ENCODE measurements at places on chromosomes 1 and 21.

DNA sequence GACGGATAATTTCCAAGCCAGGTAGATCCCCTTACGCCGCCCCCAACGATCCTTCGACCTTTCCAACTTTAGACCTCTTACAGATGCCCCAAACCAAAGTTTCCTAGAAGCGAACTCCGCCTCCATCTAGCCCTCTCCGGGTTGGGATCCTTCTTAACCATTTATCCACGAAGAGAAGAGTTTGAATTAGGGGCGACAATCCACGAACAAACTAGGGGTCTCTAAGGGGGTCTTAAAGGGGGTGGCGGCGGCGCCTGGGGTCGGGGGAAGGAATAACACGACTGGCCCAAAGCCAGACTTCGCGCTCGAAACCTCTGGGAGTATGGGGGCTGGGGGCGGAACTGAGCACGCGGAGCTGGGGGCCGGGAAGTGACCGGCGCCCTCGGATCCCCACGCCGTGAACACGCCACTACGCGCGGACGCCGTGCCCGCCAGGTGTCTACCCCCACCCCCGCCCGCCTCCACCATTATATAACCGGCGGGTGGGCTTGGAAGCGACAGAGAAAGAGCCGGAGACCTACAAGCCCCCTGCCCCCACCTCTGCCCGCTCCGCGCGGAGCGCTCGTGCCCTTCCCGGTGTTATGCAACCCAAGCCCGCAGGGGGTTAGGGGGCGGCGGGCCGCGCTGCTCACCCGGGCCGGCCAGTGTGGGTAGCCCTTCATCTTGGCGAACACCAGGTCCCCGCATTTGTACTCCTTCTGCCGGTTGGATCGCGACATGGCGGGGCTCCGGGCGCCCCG lies 594 bp downstream of the HDGF start:
- DNase-seq = peak; percentile 63

DNA sequence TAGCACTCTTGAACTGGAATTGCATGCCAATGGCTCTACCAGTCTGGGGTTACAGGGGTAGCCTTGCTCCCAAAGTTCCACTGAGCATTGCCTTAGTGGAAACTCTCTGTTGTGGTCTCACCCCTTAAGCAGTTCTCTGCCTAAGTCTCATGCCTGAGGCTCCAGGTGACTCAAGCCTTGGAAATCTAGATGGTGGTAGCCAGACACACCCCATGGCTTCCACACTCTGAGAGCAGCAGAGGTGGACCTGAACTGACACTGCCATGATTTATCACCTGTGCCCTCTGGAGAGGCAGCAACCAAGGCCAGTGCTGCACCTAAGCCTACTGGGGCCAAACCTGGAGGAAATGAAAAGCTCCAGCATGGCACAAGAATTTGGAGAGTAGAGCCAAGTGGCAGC lies 285.7 kb upstream of the PKN2 start:
- no peak for DNase-seq

GRCh38 chr1:32991386-32991785 lies 26.8 kb upstream of the RNF19B start:
- DNase-seq = no peak

GRCh38 chr1:232486454-232487207 lies 143.3 kb downstream of the SIPA1L2 start:
- no peak for DNase-seq

- peak; percentile 39 for DNase-seq
These were observed 1.5 kb downstream of the HIPK1 start for GRCh38 chr1:113930499-113931161.

DNA sequence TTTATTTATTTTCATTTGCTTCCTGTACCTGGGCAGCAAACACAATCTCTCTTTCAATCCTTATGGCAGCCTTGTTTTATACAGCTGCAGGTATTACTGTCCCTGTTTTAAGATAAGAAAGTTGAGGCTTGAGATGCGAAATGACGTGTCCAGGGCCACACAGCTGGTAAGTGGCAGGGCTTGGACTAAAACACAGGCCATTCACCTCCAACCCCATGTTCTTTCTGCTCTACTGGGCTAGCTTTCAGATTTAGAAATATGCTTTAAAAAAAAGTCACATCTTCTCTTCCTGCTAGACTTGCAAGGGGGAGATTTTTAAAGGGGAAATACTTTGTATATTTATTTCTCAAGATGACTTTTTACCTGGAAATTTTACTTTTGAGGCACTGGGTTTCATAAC lies 62.8 kb downstream of the CNST start:
- no peak for DNase-seq

GRCh38 chr1:183885142-183885735 lies 80.3 kb downstream of the RGL1 start:
- DNase-seq = no peak

DNA sequence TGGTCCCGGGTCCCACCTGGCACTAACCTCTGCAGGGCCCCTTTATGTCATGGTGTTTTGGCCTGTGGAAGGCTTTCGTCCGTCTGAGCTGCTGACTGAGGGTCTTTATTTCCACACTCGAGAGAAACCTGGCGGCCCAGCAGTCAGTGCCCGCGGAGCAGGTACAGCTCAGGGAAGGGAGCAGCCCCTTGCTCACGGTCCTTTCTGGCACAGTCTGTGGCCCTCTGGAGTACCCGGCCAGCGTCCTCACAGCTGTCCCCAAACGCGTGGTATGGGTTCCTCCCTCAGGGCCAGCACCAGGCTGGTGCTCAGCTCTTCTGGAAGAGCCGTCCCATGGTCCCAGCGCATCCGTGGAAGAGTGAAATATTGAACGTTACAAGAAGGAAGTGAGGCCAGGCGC lies 24.3 kb downstream of the SKI start:
- DNase-seq = no peak

DNA sequence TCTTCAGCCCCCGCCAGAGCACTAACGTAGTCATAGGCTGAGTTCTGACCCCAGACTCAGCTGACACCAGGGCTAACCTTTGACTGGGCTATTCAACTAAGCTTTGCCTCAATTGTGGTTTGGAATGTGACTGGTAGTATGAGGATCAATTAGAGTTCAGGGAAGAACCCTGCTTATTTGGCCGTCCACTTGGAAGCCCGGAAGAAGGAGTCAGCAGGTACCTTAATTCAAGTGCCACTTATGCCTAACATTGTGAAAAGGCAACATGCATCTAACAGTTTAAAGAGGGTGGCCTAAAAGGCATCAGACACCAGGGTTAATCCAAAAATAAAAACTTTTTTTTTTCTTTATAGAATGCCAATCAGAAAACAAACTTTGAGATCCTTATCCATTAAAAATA lies 92.3 kb downstream of the BEND5 start:
- no peak for DNase-seq

DNA sequence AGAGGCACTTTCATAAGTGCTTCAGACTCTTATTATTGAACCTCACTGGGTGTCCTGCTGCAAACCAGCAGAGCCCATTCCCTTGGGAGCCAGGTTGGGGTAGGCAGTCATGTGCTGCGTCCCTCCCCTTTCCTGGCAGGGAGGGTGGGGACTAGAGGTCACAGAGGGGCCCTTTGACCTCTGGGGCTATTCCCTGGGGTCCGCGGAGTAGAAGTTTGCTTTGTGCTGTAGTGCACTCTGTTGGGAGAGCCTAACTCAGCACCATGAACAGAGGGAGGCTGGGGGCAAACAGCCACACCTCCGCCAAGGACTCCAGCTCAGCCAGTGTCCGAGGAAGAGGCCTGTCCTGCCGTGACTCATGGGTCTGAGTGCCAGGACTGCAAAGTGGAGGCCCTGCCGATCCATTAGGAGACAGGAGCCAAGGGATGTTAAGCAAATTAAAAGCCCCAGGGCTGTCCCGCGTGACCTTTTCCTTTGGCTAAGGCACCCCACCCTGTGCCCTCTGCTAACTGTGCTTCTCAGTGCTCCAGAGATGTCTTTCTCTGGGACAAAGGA lies 3.0 kb upstream of the IGSF21 start:
- DNase-seq = peak; percentile 48

GRCh38 chr21:31329456-31330143 lies 14.5 kb downstream of the TIAM1 start:
- no peak for DNase-seq

DNA sequence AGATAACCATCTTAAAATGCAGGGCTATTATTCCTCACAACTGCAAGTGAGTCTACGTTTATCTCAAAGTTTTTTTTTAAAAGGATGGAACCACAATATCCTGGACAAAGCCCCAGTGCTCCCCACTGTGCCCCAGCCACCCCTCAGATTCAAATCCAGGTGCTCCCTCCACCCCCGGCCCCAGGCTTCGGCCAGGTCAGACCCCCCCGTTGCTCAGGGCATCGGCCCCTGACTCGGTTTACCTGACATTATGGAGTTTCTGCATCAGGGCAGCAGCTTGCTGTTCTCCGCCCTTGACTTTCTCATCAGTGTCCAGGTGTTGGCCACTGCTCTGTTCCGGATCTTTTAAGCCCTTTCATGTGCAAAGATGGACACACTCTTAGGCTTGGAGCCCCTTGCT lies 72.9 kb downstream of the SCCPDH start:
- DNase-seq = no peak

- DNase-seq = no peak
These were observed 44.2 kb upstream of the NEGR1 start for GRCh38 chr1:72326494-72326893.

DNA sequence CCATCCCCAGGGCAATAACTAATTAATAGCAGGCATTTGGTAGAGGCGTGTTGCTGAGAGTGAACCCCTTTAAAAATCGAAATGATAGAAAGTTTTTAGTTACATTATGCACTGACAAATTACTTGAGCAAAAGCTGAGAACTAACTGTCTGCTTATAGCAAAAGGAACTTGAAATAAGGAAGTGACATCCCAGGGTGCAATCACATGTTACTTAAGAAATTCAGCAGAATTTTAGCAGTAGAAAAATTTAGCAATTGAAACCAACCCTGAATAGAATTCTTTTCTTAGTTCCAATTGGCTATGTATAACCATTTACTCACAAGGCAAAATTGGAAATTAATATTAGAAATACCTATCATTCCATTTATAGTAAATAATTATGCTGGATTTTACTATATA lies 139.5 kb upstream of the SAMSN1 start:
- no peak for DNase-seq

DNA sequence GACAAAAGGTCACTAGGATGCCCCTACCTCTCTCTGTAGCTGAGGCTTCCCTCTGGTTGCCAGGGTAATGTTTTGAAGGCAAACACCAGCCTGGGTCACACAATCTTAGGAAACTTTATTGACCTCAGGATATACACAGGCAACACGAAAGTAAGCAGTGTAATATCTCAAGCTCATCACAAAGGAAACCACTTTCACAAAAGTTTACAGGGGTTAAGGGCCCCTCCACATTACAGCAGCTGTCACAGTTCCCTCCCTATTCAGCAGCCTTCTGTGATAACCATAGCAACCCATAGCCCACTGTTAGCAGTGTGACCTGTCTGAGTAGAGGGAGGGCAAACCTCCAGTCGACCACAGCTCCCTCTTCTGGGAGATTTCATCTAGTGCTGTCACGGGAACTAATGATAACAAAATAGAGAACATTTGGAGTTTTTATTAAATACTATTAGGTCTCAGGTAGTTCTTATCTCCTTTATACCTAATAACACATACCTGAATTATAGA lies 149.8 kb downstream of the PTPRC start:
- DNase-seq = no peak

- DNase-seq = no peak
These were observed 72.0 kb downstream of the NPHP4 start for GRCh38 chr1:5920201-5920600.

DNA sequence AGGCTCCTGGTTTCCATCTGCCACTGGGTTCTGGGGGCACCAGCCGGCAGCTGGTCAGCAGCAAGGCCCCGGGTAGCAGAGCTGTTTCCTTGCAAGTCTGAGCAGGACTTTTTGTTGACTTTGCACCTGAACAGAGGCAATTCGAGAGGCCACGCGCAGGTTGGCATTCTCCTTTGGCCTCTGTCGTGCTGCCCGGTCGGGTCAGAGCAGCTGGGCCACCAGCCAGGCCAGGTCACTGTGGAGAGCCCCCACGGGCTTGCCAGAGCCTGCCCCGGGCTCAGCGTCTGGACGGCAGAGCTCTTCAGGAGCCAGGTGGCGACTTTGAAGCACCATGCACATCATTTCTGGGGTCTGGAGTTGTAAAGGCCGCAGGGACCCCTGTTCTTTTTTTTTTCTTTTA lies 28.4 kb upstream of the TMEM52 start:
- DNase-seq = no peak

- DNase-seq = no peak
These were observed 171.0 kb downstream of the BRINP2 start for GRCh38 chr1:177341773-177342172.

GRCh38 chr1:87149241-87150041 lies 179.2 kb upstream of the LMO4 start:
- DNase-seq = peak; percentile 77
